ENCODE measurements at places on chromosomes 1 and 21.

GRCh38 chr1:215900684-215901083 is 333.6 kb downstream of the KCTD3 start:
- no peak for DNase-seq

DNA sequence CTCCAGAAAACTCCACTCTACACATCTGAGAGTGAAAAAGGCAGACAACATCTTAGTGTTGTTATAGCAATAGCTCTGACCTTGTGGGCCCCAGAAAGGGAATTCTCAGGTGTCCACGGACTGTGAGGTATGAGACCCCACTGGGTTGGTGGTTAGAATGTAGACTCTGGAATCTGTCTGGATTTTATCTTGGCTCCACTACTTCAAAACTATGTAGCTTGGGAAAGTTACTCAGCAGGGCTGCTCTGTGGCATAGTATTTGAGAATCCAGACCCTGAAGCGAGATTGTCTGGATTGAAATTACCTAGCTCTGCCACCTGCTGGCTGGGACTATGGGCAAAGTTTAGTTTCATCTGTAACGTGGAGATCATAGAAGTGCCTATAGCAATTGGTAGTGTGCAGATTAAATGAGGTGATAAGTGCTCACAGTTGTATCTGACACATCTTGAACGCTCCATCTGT is 25.8 kb downstream of the PRDM2 start:
- DNase-seq, result no peak

GRCh38 chr1:104182251-104182650 is 432.6 kb downstream of the AMY1C start:
- DNase-seq, result no peak

- no peak for DNase-seq
These were observed 221.0 kb downstream of the DSCAM start for GRCh38 chr21:40625991-40626390.

- DNase-seq, result no peak
These were observed 252.2 kb downstream of the SMYD3 start for GRCh38 chr1:246254854-246255253.

DNA sequence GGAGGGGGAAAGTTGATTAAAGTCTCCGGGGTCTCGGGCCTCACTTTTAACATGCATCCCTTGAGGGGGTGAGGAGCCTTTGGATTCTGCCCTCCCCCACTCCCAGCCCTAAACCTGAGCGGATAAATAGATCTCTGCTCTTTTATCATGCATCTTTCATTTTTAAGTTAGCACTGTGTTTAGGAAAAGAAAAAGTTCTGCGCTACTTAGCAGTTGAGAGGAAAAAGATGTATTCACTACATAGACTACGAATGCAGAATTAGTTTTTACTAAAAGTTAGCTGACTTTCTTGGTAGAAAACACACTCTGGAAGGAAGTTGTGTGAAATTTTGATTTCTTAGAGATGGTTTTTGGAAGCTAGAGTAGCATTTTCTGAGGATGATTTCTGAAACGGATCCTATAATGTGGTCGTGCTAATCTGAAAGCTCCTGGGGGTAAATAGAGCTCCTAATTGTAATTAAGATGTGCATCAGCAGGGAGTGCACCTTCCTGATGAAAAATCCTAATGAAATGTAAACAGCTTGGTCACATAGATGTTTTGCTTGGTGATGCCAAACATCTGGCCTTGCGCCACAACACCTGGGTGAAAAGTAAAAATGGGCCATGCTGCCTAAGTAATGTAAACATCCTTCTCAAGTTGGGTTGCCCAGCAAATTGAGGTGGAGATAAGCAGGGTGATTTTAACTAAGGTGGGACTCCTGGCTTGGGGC is 1.8 kb downstream of the ROR1 start:
- no peak for DNase-seq

DNA sequence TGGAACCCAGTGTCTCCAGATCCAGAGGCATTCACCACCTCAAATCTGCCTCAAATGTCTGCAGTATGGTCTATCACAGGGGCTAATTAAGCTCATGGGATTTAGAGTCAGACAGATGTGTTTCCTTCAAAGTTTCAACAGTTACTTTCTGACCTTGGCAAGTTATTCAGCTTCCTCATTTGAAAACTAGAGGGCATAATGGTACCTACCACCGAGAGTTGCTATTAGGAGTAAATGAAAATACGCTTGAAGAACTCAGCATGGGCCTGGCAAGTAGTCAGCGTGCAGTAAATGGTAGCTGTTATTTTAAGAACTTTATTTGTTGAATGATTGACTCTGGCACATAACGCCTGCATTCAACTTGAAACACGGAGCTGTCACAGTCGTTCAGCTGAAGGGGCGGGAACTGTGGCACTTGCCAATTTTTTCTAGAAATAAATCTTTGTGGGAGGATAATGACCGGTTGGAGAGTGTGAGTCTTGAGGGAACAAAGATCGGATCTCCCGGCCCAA is 1.2 kb upstream of the CAP1 start:
- DNase-seq, result no peak

- no peak for DNase-seq
These were observed 61.0 kb downstream of the POFUT2 start for GRCh38 chr21:45226540-45227326.

DNA sequence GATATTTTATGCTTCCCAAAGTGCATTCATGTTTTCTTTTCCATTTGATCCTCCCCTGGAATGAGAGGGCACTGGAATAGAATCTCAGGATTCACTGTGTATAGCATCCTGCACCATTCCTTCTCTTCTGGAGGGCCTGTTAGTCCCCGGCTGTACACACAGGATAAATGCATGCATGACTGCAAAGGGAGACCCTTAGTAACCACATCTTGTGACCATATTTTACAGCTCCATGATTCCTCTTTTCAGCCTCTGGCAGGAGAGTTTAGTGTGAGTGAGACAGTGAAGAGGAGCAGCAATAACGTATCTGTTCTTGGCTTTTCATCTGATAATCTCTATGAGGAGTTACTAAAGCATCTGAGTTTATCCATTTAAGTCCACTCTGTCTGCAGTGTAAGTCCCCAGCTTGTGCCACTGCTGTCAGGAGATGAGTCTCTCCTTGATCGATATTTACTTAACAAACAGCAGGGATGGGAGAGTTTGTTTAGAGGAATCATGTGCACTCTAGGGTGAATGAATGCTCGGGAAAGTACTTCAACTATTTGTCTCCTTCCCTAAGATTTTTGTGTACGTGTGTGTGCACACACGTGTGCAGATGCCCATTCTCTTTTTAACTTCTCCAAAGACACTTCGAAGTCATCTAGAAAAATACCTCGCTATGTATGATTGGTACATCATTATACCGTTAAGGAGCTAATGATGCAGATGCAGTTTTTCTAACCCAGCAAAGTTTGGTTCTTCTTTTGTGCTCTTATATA is 41.1 kb downstream of the PROX1 start:
- no peak for DNase-seq

GRCh38 chr1:46697053-46697452 is 21.9 kb downstream of the EFCAB14 start:
- DNase-seq, result no peak

DNA sequence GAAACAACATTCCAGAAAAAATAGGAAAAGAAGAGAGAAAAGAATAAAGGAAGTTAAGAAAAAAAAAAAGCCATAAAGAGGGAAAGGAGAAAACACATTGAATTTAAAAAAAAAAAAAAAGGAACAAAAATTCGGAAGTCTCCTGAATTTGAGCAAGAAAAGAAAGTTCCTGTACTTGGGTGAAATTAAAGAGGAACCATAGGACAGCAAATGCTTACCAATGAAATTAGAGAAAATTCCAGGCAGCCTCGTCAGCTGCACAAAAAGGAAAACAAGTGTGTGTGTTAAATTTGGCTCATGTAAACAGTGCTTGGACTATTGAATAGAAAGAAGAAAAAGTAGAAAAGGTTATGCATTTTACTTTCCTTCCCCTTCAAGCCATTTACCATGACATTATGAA is 4.9 kb downstream of the IL12RB2 start:
- DNase-seq, result no peak

GRCh38 chr1:25065321-25065721 is 135.2 kb upstream of the RUNX3 start:
- no peak for DNase-seq

DNA sequence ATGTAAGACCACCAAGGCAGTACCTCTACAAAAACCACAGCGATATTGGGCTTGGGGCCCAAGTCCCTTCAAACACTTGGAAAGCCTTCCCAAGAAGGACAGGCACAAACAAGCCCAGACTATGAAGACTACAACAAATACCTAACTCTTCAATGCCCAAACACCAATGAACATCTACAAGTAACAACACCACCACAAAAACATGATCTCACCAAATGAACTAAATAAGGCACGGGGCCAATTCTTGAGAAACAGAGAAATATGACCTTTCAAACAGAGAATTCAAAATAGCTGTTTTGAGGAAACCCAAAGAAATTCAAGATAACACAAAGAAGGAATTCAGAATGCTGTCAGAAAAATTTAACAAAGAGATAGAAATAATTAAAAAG is 86.8 kb downstream of the COL24A1 start:
- no peak for DNase-seq

DNA sequence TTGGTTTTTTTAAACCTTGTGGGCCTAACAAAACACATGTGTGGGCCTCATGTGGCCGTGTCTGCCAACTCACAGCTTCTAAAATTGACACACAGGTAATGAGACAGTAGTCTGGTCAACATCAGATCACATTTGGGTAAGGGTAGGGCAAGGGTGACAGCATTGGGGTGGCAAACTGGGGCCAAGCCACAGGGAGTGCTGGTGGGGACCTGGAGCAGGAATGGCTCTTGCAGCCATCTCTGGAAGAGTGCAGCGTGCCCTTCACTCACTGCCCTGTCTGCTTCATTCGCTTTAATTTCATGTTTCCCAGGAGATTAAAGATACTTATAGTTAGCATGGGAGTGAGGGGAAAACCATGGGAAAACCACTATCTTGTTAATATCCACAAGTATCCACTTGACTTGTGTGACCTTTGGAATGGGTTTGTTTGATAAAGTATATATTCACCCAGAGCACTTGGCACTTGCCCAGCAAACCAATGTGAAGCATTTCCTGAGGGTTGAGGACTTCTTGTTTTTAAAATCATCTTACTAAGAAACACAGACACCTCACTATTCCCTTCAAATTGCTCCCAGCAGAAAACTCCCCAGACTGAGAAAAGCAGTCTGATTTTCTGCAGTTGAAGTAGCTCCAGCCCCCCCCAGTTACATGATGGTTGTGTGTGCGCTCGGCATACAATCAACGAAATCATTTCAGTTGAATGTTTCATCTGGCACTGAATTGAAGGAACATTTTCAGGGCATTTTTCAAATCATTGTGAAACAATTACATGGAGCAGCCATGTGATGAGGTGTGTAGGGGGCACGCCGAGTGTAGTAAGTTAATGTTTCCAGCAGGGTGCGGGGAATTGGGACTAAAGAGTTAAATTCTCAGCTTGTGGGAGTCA is 175.7 kb downstream of the VPS13D start:
- DNase-seq, result no peak

DNA sequence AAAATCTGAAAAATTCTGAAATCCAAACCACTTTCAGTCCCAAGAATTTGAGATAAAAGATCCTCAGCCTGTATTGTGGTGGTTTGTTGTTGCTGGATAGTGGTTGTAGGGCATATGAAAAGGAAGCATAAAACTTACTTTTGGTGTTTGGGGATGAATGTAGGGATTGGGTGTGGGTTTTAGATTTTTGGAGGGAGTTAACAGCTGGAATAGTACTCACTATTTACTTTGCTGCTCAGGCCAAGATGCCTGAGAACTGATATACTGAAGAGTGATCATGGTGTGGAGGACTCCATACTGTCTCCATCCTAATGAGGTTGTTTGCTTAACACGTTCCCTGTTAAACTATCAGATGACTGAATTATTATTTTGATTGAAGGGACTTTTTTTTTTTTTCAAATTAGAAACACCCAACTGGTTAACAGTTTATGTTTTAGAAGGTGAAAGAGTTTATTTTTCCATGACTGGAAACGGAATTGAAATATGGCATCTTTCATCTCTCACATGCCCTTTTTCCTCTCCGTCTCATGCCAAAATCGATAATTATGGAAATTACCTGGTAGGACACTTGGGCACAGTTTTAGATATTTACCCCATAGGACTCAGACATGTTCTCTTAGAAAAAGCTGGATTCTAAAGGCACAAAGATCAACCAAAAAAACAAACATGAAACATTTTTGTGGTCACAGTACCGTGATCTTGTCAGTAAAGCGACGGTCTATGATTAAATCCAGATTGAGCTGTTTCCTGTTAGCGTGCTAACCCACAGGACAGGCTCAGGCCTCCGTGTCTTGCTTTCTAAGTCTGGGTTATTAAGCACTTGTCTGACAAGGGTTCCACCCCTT is 37.3 kb downstream of the RGL1 start:
- DNase-seq, result no peak

GRCh38 chr1:218900615-218901014 is 273.1 kb upstream of the LYPLAL1 start:
- DNase-seq, result no peak

GRCh38 chr21:40555021-40555528 is 291.9 kb downstream of the DSCAM start:
- no peak for DNase-seq

DNA sequence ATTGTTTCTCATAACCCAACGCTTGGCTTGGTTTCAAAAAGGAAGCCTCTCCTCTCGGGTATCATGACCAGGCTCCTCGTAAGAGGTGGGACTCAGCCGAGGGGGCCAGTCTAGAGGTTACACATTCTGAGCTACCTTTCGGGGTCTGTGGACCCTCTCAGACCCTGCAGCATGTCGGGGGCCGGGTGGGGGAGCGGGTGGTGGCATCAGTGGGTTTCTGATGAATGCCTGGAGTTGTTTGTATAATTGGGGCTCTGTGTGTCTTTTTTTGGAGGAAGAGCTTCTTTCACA is 229.3 kb downstream of the CAMTA1 start:
- no peak for DNase-seq

DNA sequence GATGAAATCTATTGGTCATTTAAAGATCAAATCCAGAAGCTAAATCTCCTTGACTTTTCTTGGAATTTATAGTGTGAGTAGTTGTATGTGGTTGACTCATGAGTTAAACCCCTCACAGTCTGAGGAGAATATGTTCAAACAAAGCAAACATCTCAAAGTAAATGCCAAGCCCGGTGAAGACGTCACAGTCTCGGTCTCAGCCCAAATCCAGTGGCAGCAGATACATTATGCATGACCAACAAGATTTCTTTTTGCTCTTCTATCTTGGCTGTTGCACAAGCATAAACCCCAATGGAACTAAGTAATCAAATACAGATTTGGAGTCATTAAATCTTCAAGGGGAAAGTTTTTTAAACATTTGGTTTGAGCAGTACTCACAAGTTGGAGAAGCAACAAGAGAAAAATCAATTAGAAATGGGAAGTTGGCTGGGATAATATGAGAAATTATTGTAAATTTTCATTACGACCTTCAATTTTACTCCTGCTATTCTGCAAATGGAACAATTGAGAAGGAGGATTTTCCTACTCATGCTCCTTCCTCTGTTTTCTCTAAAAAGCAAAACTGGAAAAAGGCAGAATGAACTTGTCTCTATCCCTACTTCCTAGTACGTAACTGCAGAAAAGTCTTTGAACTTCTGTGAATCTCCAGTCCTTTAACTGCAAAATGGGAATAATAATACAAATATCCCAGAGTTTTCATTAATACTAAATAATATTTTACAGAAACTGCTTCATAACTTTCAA is 575.8 kb downstream of the NUF2 start:
- no peak for DNase-seq

All from stimulated activated CD4-positive, alpha-beta T cell treated with anti-CD3 and anti-CD28 coated beads, TNF-alpha, amount 100 ng/mL, for 1 hour (primary cell).